Osteocyte (in vitro differentiated cells): ENCODE measurements at places on chromosomes 5 and 9. TPM values are rescaled to one million over a fixed set of nuclear protein-coding genes. Genes with fewer than 3 reads are reported as not detected.

- DNase-seq = no peak
Observed at GRCh38 chr5:127650649-127651048, 1.8 kb downstream of the CTXN3 start.

DNA sequence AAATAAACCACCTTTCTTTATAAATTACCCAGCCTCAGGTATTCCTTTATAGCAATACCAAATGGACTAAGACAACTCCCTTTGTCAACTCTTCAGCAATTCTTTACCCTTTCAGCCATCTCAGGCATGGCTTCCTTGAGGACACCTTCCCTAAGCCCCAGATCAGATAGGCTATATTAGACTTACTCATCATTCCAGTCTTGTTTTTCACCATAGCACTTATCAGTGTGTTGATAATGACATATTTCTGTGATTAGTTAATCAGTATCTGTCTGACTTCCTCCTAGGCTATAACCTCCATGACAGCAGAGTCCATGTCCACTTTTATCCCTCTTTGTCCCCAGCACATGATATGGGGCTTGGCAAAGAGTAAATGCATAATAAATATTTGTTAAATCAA lies 238.1 kb downstream of the ACTL7B start:
- no peak for DNase-seq

The PCDHAC2 gene
- 2.3 and 3.0 TPM in 2 replicates for total RNA-seq

- DNase-seq = peak; percentile 89
Observed at GRCh38 chr5:93620487-93621326, 37.7 kb downstream of the NR2F1 start.

The ADGRD2 gene
- not detected in 2 replicates for total RNA-seq

- DNase-seq = no peak
Observed at GRCh38 chr5:93359296-93359959, 221.6 kb downstream of the NR2F1-AS1 start.
